ENCODE measurements at places on chromosomes 1 and 21. TPM values are rescaled to one million over a fixed set of nuclear protein-coding genes. Genes with fewer than 3 reads are reported as not detected.

DNA sequence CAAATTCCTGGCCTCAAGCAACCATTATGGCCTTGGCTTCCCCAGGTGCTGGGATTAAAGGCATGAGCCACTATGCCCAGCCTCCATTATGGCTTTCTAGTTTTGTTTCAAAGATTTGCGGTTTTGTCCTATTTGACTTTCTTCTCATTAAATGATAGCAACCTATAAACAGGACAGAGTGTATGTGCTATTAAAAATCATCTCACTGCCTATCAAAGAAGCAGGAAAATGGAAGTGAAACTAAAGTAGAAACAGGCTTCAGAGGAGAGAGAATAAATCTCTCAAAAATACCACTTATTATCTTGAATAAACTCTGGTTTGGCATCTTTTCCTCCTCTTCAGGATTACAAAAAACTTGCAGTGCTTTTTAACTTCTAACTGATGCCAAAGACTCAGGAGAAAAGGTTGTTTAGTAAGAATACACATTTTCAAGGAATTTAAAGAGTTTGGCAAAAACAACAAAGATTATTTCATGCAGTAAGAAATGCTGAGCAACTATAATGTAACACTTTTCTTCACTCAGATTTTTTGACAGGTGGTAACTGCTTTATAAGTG, 28.7 kb downstream of the ACBD3 start:
- H3K36me3 ChIP-seq, result peaks cover 4% of the 10 kb centered on the region
- no peaks in the 10 kb centered on the region for H3K4me1 ChIP-seq
- H3K27ac ChIP-seq, result no peak overlapping the region
- DNase-seq, result no peak
- H3K4me3 ChIP-seq, result no peak overlapping the region

Gene LSM10
- total RNA-seq, result 9.4 TPM

GRCh38 chr1:40956407-40956806, 23.1 kb upstream of the CTPS1 start:
- H3K4me3 ChIP-seq, result no peak overlapping the region
- H3K4me1 ChIP-seq, result no peaks in the 10 kb centered on the region
- no peak overlapping the region for H3K27ac ChIP-seq
- H3K36me3 ChIP-seq, result no peaks in the 10 kb centered on the region
- no peaks in the 10 kb centered on the region for H3K27me3 ChIP-seq
- no peak for DNase-seq

DNA sequence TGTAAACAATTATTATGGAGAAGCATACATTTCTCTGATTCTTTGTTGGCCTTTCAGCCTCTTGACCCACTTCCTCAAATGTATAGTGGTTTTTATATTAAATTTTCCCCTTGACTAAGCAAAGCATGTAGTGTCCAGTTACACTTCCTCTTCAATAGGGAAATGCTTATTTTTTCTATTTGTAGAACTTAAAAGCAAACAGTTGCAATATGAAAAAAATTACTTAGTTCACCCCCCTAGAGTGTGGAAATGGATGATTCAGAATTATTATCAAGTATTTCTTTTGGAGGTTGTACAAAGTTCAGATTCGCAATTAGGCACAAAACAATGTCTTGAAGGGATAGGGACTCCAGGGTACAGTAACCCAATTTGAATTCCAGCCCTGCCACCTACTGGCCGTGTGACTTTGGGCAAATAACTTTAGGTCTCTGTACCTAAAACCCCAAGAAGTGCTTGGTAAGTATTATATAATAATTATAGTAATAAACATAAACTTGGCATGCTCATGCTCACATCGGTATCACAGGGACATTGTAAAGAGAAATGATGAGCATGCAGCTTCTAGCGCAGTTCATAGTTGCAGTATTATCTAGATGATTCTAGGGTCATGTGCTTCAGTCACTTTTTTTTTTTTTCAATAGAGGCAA, 28.6 kb upstream of the IFNGR2 start:
- H3K27ac ChIP-seq, result no peak overlapping the region
- no peak overlapping the region for H3K4me3 ChIP-seq
- H3K4me1 ChIP-seq, result no peaks in the 10 kb centered on the region
- H3K36me3 ChIP-seq, result no peaks in the 10 kb centered on the region

GRCh38 chr1:37514350-37515184, at the start of gene MEAF6:
TSS of gene MEAF6 (minus strand) at chr1:37514766. CDS start at chr1:37514746, 20 bp downstream.
- DNase-seq, result peak; percentile 94
- H3K36me3 ChIP-seq, result no peaks in the 10 kb centered on the region
- peaks cover 11% of the 10 kb centered on the region for H3K4me1 ChIP-seq
- H3K27ac ChIP-seq, result peak within 1 kb of the TSS; percentile 95
- H3K4me3 ChIP-seq, result peak within 1 kb of the TSS; percentile 97
- no peaks in the 10 kb centered on the region for H3K27me3 ChIP-seq

Gene ZBTB8A
- total RNA-seq, result 5.7 TPM

DNA sequence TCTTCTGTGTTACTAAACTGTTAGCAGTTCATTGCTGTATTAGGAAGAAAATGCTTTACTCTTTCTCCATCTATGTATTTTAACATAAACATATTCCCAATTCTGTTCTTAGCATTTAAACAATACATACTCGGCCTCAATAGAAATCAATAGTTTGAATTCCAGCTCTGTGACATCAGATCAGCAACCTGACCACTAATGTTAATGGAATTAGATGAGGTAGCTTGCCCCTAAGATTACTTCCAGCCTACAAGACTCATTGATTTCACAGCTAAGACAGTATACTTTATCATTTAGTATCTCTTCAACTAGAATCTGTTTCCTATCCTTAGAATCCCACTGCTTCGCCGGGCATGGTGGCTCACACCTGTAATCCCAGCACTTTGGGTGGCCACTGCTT, 38.9 kb downstream of the EPRS1 start:
- H3K36me3 ChIP-seq, result no peaks in the 10 kb centered on the region
- no peaks in the 10 kb centered on the region for H3K27me3 ChIP-seq
- H3K4me3 ChIP-seq, result no peak overlapping the region
- H3K27ac ChIP-seq, result no peak overlapping the region
- no peaks in the 10 kb centered on the region for H3K4me1 ChIP-seq

All from hepatocyte (in vitro differentiated cells).